ENCODE measurements at places on chromosomes 5 and 9.

DNA sequence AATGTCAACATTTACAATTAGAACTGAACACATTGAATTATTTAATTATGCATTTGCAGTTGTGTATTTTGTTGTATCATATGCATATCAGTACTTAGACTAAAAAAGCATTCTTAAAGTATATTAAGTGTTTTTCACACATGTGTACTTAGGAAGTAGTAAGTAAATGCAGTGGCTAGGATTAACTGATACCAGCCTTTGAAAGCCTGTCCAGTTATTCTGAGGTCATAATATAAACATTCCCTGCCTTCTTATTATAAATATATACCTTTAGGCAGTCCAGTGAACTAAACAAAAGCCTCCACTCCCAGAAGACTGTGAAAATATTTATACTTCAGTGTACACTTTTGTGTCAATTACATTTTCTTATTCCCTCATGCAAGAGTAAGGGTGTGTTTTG, 83.8 kb downstream of the TLE4 start:
- no peak for DNase-seq

- DNase-seq, result peak; percentile 85
These were observed 1.2 kb downstream of the FGF18 start for GRCh38 chr5:171420431-171421241.

- no peak for DNase-seq
These were observed 17.3 kb upstream of the TGFBI start for GRCh38 chr5:136011414-136012001.

DNA sequence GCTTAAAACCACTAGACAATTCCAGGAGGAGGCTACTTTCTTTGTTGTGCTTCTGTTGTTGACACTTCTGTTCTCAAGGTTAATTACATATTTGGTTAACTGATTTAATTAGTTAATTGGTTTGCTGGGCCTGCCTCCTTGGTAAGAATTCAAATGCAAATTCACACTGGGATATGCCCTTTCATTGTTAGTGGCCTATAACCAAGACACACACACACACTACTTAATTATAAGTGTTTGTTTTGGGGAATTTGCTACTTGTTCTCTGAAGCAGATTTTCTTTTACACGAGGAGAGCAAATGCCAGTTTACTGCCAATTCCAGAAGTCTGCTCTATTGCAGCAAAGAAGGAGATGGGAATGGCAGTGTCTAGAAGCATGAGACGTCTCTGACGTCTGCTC, 101.6 kb upstream of the BASP1 start:
- no peak for DNase-seq

DNA sequence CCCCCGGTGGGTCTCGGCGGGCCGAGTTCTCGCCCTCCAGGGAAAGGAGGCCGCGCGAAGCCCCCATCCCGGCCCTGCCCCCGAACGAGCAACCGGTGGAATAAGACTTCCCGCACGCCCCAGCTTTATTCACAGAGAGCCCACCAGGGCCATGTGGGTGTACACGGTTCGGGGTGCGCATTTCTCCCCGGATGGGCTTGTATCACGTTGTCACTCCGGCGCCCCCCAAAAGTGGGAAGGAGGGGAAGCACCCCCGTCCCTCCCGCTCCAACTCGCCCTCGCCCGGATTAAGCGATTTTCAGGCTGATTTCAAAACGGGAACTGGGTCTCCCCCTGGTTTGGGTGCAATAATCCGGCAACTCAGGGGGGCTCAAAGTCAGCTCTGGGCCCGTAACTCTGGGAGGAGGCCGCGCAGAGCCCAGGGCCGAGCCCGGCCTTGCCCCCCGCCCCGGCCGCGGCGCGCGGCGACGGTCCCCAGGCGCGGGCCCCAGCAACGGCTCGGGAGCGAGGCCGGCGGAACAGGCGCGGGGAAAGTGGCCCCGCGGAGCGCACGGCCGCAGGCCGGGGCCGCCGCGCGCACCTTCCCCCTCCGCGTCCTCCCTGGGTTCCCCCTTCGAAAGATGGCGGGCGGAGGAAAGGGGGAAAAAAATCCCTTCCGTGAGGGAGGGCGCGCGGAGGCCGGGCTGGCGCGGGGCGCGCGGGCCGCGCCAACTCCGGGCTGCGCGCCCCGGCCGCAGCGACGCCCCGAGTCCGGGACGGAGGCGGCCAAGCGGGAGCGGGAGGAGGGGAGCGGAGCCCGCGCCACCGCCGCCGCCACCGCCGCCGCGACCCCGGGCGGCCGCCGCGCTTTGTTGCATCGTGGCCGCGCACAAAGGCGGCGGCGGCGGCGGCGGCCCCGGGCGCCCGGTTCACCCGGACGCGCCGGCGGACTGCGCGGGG, 644 bp downstream of the BRD3 start:
- DNase-seq, result peak; percentile 75

DNA sequence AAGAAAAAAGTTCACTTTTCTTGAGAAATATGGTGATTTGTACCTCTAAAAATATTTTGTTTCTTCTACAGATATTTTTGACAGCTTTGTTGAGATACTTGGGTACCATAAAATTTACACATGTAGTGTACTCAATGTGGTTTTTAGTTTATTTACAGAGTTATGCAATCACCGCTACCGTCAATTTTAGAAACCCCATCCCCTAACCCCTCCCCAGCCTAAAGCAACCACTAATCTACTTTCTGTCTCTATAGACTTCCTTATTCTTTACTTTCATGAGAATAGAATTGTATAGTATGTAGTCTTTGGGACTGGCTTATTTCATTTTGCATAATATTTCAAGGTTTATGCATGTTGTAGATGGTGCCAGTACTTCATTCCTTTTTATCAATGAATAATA, 45.0 kb upstream of the TDRD7 start:
- no peak for DNase-seq

DNA sequence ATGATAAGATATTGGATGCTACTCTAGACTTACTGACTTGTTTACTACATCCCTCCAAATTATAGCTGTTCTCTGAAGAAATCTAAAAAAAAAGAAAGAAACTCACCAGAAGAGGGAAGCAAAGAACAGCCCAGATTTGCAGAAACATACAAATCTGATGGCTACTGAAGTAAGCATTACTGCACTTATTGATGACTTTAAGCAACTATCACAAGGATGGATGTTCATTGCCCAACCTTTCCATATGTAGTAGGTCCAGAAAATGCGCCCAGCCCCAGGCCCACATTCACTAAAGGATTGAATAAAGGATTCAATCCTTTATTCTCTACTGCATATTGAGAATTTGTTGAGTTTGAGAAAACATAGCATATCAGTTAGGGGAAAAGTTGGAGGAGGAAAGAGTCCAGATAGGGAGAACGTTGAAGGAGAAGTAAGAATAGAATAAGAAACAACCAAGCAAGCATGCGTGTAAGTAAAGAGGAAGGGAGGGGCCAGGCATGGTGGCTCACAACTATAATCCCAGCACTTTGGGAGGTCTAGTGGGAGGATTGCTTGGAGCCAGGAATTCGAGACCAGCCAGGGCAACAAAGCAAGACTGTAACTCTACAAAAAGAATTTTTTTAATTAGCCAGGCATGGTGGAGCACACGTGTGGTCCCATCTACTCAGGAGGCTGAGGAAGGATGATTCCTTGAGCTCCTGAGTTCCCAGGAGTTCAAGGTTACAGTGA, 33.8 kb upstream of the DTWD2 start:
- DNase-seq, result no peak

DNA sequence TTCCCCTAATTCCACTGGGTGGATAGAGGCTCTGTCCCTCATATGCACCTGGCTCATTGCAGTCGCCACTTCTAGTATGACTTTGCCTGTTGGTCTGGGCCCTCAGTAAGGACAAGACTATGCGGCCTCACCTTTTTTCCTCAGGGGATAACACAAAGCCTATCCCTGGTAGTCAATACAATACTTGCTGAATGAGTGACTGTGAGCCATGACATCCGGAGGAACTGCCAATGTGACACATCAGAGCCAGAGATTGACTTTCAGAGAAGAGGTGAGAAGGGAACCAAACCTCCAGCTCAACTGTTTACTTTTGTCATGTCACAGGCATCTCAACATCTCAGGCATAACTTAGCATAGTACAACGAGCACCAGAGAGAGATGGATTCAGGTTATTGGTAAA, 371.3 kb downstream of the DMRT2 start:
- no peak for DNase-seq

- no peak for DNase-seq
These were observed 96.1 kb upstream of the CDKN2B start for GRCh38 chr9:22105005-22105722.

- DNase-seq, result no peak
These were observed 76.4 kb upstream of the ARAP3 start for GRCh38 chr5:141758310-141758998.

- peak; percentile 12 for DNase-seq
These were observed 80.9 kb upstream of the COL5A1 start for GRCh38 chr9:134560654-134561053.

GRCh38 chr5:117973785-117974184, 1014.6 kb downstream of the DTWD2 start:
- DNase-seq, result no peak

GRCh38 chr9:16131264-16131663, 578.4 kb downstream of the CCDC171 start:
- no peak for DNase-seq

- DNase-seq, result no peak
These were observed 65.3 kb downstream of the FAM174A start for GRCh38 chr5:100600298-100600994.

DNA sequence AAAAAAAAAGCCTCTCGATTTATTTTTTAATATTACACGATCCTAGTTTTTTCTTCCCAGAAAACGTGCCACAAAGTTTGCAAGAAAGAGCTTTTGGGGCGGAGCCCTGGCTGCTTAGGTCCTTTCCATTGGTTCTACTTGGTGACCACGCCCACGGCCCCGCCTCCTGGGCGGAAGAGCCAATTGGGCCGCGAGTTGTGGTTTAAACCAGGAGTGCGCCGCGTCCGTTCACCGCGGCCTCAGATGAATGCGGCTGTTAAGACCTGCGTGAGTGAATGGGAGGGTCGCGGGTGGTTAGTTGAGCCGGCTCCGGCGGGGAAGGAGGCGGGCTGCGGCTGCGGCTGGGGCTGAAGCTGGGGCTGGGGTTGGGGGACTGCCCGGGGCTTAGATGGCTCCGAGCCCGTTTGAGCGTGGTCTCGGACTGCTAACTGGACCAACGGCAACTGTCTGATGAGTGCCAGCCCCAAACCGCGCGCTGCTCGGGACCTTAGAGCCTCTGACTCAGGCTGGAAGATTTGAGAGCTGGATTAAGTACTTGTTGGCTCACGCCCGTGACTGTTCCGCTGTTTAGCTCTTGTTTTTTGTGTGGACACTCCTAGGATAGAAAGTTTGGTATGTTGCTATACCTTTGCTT, at the start of gene PTTG1:
Gene PTTG1 (plus strand): TSS at position 231 of the 634 bp plus-strand sequence. CDS start 458 bp downstream, outside the sequence.
- peak; percentile 95 for DNase-seq

DNA sequence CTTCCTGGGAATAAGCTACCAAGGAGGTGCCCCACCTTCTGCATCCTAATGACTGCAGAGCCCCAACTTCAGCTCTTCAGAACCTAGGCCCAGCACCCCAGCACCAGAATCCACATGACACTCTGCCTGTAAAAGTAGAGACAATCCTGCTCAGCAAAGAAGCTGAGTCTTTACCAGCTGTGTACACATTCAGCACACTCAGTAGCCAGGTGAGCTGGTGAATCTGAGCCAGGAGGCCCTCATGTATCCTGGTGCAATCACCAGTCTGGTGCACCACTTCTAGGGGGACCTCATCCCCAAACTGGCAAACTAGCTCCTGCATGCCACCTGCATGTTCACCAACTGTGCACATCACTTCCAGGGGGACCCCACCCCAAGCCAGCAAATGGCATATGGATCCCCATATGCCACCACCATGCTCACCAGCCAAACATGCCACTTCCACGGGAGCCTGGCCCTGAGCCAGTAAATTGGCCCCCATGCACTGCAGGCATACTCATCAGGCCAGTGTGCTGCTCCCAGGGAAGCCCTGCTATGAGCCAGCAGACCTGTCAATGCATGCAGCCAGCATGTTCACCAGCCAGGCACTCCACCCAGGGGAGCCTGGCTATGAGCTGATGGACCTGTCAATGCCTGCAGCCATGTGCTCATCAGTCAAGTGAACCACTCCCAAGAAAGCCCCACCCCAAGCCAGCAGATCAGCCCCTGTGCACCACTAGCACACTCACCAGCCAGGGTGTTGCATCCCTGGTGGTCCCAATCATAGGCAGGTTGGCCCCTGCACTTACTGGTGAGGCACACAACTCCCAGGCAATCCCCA, 15.6 kb upstream of the BTNL9 start:
- DNase-seq, result no peak

GRCh38 chr5:134647750-134648424, 698 bp upstream of the SEC24A start:
- DNase-seq, result no peak

GRCh38 chr5:15914638-15915037, 265.0 kb downstream of the MARCHF11 start:
- DNase-seq, result no peak

DNA sequence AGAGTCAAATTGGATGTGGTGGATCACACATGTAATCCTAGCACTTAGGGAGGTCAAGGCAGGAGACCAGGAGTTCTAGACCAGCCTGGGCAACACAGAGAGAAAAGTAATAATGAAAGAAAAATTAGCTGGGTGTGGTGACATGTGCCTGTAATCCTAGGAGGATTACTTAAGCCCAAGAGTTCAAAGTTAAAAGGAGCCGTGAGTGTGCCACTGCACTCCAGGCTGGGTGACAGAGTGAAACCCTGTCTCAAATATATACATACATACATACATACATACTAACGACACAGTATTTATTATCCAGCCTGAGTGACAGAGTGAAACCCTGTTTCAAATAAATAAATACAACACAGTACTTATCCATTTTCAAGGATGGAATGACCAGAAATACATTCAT, 180.3 kb downstream of the BNC2 start:
- DNase-seq, result no peak

GRCh38 chr9:112012026-112012902, 115.7 kb downstream of the UGCG start:
- no peak for DNase-seq

GRCh38 chr5:154791535-154791934, 36.4 kb downstream of the LARP1 start:
- DNase-seq, result no peak

GRCh38 chr5:74201334-74202081, 439.0 kb downstream of the ENC1 start:
- no peak for DNase-seq

DNA sequence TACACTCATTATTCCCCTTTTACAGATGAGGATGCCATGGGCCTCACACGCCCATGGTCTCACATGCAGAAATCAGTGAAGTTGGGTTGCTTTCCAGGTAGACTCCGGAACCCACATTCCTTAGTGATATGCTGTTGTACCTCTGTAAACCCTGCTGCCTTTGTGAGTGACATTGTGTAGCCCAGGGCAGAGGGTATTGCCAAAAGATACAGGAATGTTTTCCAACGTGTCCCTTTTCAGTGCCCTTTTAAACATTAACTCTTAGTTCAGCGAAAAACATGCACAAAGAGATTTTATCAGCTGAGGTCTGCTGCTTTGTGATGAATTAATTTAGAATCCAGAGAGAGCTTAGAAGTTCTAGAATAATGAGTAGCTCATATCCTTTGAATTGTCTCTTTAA, 38.3 kb upstream of the TRMT10B start:
- DNase-seq, result no peak

DNA sequence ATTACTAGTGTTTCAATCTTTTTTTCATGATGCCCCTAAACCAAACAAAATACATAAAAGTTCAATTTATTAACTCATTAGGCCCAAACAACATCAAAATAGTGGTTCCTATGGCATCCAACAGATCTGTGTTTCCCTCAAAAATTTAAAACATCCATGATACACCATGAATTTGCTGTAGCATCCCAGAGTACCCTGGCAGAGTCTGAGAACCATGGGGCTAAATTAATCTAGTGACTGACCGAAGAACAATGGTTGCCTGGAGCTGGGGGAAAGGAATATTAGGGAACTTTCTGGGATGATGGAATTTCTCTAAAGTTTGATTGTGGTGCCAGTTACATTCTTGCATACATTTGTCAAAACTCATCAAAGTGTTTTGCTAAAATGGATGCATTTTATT, 79.5 kb upstream of the TRIO start:
- DNase-seq, result no peak

- DNase-seq, result no peak
These were observed 207.9 kb upstream of the EFNA5 start for GRCh38 chr5:107878661-107879060.

All from coronary artery (tissue), 2 donors.